CD4-positive, alpha-beta T cell (primary cell): ENCODE measurements at places on chromosomes 5 and 9.

DNA sequence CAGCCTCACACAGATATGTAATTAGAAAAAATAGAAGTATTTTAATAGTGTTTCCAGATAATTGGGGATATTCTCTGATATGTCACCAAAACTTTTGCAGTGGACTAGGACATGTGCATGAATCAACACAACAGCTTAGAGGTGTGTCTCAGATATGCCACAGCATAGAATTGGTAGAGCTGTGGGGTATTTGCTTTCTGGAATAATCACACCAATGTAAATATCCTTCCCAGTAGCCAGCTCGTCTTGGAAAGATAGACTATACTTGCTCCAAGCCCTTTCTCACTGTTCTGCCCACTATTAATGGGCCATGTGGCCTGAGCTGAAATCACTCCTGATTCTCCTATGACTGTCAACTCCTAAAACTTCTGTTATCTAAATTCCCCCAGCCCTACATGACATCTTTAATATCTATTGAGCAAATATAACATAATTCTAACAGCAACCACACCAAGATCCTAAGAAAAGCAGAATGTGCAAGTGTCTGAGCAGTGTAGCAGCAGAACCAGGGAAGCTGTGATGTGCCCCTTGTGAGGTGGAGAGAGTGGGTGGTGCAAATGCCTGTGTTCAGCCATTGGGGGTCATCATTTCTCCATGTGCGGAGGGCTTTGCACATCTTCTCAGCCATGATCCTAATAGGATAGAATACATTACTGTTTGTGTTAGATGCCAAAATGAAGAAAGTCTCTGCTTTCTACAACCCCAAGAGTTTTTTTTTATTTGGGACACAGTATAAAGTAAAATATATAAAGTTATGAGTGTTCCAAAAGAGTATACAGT, 65.0 kb downstream of the MELK start:
- no peak for DNase-seq

- DNase-seq: no peak
These were observed 37.9 kb downstream of the ARHGEF28 start for GRCh38 chr5:73663860-73664240.

GRCh38 chr9:120893611-120894307, 16.8 kb upstream of the PHF19 start:
- DNase-seq: no peak

GRCh38 chr5:115850744-115851416, 9.1 kb downstream of the AP3S1 start:
- no peak for DNase-seq

- DNase-seq: no peak
These were observed 171.4 kb downstream of the MCTP1 start for GRCh38 chr5:95113489-95113888.

- no peak for DNase-seq
These were observed 45.9 kb upstream of the GADD45G start for GRCh38 chr9:89558948-89559347.

- no peak for DNase-seq
These were observed 7.9 kb upstream of the ADAMTS16 start for GRCh38 chr5:5132234-5132633.

DNA sequence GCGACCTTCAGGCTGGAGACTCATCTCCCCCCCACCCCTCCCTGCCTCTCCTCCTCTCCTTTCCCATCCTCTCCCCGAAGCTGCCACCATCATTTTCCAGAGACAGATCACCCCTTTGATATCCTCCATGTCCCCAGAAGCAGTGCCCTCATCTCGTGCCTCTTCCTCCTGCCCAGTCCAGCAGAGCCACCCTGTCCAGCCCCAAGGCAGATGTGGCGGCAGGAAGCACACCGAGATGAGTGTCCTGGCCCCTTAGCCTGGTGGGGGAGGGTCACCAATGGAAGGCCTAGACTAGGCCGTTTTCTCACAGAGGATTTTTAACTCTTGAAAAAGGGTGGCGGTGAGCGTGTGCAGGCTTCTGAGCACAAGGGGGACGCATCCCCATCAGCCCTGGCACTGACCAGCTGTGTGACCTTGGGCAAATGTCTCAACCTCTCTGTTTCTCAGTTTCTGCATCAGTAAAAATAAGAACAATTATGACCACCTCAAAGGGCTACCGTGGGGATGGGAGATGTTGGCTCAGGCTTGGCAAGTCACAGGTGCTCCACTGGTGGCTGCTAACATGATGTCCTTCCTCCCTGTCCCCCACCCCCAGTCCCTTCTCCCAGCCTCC, 48.9 kb downstream of the SARDH start:
- no peak for DNase-seq

- DNase-seq: no peak
These were observed 10.1 kb upstream of the GRIA1 start for GRCh38 chr5:153480401-153480800.

DNA sequence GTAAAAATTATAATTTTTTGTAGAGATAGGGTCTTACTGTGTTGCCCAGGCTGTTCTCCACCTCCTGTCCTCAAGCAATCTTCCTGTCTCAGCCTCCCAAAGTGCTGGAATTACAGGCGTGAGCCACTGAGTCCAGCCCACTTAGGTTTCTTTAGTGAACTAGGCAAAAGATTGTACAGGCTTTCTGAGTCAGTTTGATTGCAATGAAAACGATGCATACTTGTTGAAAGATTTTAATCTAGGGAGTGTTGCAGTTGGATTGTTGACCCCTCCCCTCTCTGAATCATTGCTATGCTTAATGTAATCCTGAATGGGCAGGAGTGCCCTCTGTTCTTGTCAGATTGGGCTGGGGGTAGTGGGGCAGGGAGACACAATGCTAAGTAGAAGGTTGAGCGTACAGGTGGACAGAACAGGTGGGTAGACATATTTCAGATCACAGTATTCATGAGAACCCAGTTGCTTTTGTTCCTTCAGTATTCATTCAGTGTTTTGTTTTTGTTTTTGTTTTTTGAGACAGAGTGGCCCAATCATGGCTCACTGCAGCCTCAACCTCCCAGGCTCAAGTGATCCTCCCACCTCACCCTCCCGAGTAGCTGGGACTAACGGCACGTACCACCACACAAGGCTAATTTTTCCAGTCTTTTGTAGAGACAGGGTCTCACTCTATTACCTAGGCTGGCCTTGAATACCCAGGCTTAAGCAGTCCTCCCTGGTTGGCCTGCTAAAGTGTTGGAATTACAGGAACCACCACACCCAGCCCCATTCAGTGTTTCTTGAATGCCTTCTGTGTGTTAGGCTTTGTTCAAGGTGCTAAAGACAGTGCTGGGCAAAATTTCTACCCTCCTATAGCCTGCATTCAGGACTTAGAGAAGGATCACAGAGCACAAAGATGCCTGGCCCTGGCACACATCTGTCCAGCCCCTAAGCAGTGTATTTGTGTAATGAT, 70.1 kb downstream of the KIAA1958 start:
- DNase-seq: no peak

DNA sequence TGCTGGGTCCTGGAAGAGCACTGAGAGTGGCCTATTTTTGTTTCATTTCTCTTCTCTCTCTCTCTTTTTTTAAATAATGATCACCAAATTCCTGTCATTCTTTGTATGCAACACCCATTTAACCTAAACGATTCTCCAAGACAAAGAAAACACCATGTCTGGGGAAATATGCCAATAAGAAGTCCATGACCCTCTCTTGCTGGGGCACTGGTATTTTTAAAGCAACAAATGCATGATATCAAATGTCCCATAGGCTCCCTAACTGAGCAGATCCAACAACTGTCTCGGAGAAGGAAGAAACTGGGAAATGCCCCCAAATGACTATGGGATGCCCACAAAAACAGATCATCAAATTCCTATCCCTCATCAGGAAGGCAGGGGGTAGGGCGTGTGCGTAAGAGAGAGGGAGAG, 567.4 kb downstream of the CCDC171 start:
- no peak for DNase-seq

DNA sequence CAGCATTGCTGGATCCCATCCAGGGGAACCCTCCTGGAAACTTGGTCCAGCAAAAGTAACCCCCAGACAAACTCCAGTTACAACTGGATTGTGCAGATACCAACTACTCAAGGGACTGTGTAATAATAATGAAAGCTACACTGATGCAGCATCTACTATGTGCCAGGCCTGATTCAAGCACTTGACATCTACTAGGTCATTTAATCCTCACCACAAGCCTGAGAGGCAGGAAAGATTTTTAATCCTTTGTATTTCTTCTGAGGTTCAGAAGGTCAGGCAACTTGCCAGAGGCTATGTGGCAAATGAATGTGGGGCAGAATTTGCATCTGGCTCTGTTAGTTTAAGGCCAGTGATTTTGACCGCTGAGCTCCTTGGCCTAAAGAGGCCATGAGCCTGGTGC, 29.5 kb upstream of the FOXI1 start:
- no peak for DNase-seq

- DNase-seq: no peak
These were observed 73.5 kb downstream of the RPS6 start for GRCh38 chr9:19306568-19306967.

DNA sequence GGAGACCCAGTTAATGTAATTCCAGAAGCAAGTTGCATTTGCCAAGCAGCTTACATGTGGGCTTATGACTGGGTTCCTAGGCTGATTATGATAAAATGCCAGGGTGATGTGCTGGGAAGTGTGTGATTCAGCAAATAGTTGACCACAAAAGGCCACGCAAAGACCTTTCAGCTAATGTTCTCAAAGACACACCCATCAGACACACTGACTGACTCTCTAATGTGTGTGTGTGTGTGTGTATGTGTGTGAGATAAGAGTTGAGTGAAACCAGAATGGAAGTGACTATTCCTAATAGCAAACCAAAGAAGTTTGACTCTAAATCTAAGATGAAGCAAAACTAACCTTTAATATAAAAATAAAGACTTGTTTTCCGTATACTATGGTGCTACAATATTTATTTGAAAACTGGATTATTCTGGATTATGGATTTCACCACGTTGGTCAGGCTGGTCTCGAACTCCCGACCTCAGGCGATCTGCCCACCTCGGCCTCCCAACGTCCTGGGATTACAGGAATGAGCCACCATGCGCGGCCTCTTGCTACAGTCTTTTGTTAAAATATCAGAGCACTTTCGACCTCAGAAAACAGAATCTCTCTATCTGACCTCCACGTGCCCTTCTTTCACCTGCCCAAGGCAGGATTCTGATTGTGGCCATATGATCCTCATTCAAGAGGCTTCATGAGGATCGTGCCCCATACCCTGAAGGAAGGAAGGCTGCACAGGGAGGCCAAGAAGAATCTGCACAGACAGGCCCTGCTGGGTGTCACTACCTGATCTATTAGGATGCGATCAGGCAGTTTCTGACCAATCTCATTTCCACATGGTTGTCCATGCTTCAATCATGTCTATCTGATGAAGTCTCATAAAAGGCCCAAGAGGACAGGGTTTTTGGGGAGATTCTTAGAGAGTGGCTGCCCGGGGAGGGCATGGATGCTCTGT, 75.6 kb downstream of the USP20 start:
- DNase-seq: no peak

- no peak for DNase-seq
These were observed 600.8 kb upstream of the ARRDC3 start for GRCh38 chr5:91983869-91984268.

DNA sequence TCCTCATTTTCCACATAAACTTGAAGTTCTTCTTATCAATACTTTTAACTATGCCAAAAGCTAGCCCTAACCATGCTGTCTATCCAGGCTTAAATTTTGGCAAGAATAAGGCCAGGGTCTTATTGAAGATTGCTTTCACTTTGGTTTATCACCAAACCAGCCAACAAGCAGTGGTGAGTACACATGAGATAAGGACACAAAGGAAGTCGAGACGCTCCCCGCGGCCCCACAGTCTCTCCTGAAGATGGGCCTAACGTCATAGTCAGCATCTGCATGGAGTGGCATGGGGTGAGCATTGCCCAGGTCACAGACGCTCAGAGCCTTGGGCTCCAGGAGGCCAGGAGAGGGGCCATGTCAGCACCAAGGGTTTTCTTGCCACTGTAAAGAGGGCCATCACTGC, 80.3 kb downstream of the ATPSCKMT start:
- no peak for DNase-seq

DNA sequence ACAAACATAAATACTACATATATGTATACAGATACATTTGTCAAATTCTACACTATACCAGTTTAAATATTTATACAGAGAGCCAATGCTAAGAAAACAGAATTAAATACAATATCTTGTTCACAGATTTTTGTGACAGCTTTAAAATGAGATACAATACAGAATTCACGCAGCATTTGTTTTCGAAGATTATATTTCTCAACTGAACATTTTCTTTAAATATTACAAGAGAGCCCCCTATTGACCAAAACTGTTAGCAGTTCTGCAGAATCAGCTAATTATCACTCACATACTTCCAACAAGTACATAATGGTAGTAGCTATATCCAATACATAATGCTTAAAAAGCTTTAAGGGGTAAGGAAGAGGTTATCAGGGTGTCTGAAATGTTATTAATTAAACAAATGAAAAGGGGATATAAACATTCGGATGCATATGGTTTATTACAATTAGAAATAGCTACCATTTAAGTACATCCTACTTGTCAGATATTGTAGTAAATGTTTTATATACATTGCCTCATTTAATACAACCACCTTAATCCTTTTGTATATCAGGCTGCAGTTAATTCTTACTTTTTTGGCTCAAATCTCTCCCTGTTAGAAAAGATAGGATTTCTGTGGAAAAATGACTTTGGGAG, 31.7 kb downstream of the ZDHHC21 start:
- no peak for DNase-seq

- peak; percentile 52 for DNase-seq
These were observed 17.9 kb downstream of the FGD3 start for GRCh38 chr9:92965061-92965758.

DNA sequence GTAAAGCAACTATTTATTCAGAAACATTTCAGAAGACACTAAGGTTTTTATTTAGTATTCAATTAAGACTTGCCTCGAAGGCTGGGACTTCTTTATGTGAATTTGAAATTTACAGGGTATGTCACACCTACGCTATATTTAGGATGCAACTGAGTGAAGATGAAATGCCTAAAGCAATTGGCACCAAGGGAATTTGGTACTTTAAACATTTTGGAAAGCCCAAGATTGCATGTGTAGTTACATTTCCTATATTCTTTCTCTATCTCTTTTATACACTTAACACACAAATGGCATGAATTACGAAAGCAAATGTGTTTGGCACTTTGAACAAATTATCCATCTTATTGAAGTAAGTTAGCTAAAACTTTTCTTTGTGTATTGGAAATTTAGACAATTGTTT, 633.3 kb downstream of the PDE4D start:
- no peak for DNase-seq

DNA sequence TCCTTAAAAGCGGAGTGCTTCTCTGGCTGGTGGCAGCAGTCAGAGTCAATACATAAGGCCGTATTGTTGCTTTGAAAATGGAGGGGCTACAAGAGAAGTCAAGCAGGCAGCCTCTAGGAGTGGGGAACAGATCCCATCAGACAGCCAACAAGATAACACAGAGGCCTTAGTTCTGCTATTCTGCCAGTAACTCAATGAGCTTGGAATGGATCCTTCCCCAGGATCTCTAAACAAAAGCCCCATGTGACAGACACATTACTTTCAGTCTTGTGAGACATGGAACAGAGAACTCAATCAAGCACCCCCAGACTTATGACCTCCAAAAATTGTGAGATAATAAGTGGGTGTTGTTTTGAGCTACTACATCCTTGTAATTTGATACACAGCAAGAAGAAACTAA, 158.6 kb downstream of the RFX3 start:
- no peak for DNase-seq

GRCh38 chr5:158979749-158980521, 119.8 kb downstream of the EBF1 start:
- DNase-seq: no peak
